Activated CD8-positive, alpha-beta memory T cell treated with anti-CD3 and anti-CD28 coated beads for 1 hour (primary cell): ENCODE measurements at places on chromosomes 1 and 21.

GRCh38 chr21:42518626-42519025 is 5.0 kb downstream of the SLC37A1 start:
- DNase-seq = no peak

DNA sequence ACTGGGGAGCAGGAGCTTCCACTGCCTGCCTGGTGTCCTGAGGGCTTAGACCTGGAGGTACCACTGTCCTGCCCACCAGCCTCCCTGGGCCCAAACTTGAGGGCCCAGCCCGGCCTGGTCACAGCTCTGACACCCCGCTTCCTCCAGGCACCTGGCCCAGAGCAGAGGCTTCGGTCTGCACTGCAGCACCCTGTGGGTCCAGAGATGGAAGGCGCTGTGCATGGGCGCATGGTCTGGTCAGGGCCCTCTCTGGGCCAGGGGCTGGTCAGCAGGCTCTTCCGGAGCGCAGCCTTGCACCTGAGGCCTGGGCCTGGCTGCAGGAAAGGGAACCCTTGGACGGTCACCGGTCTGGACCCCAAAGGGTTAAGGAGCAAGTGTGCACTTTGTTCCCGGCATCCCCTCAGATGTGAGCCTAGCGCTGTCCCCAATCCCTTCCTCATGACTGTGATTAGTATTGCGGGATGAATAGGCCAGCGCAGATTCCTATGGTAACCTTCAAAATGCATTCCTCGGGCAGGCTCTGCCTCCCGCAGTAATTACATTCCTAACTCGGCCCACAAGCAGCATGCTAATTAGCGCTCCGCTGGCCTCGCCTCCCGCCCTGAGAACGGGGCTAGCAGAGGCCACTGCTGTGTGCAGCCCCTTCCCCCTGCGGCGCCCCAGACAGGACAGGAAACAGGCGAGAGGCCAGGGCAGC is 36.3 kb downstream of the PRDM16 start:
- no peak for DNase-seq

DNA sequence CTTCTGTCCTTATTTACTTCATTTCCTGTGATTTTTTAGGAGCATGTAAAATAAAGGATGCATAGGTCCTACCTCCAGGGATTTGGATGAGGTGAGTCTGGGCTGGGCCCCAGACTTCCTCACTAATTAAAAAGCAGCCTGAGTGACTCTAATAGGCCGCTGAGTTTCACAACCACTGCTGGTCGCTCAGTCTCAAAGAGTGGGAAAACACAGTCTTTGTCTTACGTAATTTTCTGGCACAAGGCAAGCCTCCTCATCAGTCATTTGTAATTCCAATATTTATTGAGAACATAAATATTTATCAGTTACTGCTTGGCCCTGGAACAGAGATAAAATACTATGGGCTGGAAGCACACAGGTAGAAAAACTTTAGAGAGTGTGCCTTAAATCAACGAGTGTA is 195.4 kb upstream of the RUNX1 start:
- DNase-seq = no peak

GRCh38 chr1:224211206-224211962 is 28.3 kb downstream of the DEGS1 start:
- no peak for DNase-seq

DNA sequence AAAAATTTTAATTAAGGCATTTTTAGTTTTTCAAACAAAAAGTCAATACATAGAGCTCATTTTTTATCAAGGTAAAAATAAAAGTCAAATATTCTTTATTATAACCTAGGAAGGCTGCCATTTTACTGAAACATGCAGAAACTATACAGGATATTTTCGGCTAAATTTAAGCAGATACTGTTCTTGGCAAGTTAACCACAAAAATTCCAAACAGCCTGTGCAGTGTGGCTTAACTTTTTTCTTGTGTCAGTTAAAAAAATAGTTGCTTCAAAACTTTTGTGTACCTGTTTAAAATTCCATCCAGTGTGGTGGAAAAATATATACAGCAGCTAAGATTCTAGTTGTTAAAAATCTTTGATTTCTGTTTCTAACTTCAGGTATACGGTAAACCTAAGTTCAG is 135.0 kb downstream of the ATP5PO start:
- DNase-seq = no peak

GRCh38 chr1:33224166-33224707 is 32.1 kb upstream of the ZNF362 start:
- no peak for DNase-seq

DNA sequence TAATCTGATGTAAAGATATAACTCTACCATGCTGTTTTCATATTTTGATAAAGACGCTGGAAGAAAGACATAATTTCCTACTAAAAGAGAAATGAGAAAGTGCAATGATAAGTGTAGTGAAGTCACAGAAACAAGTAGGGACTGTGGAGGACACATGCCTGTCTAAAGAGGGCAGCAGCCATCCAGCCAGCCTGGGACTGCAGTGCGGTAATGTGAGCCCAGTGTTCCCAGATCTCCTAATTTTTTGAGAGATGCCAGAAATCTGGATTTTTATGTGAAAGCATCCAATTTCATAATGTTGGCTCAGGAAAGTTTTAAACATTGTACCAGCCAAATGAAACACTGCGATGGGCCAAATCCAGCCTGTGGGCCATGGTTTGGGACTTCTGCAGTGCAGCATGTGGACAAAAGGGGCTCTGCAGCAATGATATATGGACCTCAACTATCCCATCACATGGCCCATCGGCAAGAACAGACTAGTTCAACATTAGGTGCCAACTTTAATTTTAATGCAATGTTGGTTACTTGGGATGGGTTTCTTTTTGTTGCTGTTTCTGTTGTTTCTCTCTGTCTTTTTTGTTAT is 329.5 kb downstream of the LTN1 start:
- DNase-seq = no peak
